Fibroblast of skin of left quadriceps (primary cell): ENCODE measurements at places on chromosomes 6 and 20.
A peak's percentile ranks its signal among the peaks of the same experiment; 100 is the strongest.

DNA sequence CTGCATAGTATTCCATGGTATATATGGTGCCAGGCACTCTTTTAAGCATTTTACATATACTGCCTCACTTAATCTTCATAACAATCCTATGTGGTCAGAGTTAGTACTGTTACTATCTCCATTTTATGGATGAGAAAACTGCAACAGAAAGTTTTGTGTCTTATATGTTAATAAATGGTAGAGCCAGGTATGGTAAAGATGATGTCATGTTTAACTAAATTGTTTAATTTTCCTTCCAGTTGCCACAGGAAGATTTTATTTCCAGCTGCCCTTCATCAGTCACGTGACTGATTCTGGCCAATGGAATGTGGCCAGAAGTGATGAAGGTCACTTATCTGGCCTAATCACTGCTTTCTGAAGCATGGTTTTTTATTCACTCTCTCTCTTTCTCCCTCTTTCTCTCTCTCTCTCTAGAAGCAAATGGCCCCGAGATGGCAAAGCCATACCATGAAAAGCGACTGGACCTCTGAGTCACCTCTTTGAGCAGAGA, 75.7 kb upstream of the BTBD3 start:
- DNase-seq = no peak

DNA sequence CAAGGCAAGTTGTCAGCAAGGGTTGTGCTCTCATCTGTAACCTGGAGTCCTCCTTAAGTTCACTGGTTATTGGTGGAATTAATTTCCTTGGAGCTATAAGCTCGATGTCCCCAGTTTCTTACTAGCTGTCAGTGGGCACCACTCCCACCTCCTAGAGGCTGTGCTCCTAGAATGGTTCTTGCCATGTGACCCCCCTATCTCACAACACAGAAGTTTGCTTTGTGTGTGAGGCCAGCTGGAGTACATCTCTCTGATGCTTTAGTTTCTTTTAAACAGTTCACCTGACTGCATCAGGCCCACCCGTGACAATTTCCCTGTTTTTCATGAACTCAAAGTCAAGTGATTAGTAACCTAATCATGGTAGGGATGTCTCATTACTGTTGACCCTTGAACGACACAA, 179.1 kb upstream of the SCGN start:
- DNase-seq = no peak

DNA sequence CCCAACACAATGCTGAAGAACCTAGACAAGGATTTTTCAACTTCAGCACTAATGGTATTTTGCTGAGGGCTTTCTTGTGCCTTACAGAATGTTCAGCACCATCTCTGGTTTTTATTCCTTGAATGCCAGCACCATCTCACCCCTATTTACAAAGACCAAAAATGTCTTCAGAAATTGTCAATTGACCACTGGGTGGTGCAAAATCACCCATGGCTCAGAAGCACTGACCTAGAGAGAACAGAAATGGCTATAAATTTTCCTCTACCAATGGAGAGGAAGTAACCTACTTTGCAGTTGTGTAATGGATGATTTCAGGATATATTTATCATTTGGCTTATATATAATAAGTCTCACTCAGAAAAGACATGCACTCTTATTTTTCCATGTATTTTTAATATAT, 431.0 kb upstream of the IRAK1BP1 start:
- no peak for DNase-seq

DNA sequence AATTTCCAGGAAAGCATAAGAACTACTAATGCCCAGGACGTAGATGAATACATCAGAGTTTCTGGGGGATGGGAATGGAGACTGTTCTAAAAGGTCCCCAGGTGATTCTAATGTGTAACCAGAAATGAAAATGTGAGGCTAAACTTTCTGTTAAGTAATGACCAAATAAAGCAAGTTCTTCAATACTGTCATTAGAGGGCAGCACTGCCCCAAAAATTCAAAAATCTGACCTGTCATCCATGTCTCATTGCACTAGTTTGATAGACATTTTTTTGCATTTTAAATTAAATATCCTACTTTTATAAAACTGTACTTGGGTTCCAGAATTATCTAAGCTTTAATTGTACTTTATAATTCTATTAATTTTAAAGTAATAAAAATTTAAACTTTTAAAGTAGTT, 94.9 kb downstream of the RFX6 start:
- DNase-seq = peak; percentile 2

- DNase-seq = no peak
These were observed 4.7 kb upstream of the FOXF2 start for GRCh38 chr6:1384549-1385128.

GRCh38 chr6:5866547-5867051, 140.1 kb downstream of the NRN1 start:
- DNase-seq = peak; percentile 40

GRCh38 chr6:79250107-79250514, 15.6 kb upstream of the HMGN3 start:
- no peak for DNase-seq

- no peak for DNase-seq
These were observed 322.2 kb downstream of the NRN1 start for GRCh38 chr6:5684320-5685053.
